ENCODE measurements at places on chromosomes 11 and 22.

DNA sequence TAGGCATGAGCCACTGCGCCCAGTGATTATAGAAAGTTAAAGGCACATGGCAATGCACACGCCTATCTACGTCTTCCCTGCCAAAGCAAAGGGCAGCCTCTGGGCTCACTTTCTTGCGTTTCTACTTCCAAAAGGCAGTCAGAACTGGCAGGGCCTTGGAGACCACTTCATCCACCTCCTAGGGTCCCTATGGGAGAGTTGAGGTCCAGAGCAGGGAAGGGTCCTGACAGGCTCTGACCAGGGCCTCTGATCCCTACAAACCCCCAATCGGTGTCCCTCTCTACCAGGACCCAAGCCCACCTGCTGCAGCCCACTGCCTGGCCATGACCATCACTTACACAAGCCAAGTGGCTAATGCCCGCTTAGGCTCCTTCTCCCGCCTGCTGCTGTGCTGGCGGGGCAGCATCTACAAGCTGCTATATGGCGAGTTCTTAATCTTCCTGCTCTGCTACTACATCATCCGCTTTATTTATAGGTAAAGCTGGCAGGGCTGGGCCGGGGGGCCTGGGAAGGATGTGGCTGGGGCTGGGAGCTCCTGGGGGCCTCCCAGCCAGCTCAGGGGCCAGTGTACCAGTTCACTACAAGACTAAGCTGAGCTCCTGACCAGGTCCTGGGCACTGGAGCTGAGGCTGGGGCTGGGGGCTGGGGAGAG, 1.5 kb downstream of the BEST1 start:
- DNase-seq: no peak

DNA sequence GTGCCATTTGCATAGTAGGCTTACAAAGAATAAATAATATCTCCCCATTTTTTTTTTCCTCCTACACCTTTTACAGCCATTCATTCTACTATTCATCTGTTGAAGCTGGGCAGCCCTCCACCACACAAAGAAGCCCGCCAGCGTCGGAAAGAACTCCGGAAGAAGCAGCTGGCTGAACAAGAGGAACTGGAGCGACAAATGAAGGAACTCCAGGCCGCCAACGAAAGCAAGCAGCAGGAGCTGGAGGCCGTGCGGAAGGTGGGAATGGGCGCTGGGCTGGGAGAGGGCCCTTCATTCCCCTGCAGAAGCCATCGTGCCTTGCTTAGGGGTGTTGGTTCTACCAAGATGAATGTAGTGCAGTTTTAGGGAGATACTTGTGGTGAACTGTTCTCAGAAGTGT, 68.6 kb downstream of the SWAP70 start:
- peak; percentile 17 for DNase-seq

DNA sequence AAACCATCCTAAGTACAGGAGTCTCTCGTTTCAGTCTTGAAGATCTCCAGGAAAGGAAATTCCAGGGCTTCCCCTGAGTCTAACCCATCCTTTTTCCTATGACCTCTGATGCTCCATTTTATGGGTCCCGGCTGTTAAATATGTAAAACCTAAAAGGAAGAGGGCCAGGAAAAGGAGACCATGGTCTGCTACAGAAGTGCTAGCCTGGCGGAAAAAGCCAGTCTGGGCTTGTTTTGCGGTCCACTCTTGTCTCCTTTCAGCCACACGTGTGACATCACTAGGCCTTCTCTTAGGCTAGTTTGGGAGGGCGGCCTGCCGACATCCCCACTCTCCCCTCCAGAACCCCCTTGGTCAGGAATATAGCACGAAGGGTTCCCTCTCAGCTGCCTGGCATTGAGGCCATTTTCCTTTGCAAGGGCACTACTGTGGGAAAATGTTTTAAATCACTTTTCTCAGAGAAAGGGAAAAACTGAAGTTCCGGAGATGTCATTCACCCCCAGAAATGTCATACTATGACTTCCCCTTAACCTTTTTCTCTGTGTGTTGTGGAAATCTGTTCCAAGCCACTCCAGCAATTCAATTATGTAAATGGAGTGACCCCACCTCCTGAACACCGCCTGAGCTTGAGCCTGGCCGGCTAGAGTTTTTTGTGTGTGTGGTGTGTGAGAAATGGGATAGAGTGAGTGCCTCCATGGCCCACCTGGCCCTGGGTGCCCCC, 86.9 kb downstream of the UBASH3B start:
- no peak for DNase-seq

DNA sequence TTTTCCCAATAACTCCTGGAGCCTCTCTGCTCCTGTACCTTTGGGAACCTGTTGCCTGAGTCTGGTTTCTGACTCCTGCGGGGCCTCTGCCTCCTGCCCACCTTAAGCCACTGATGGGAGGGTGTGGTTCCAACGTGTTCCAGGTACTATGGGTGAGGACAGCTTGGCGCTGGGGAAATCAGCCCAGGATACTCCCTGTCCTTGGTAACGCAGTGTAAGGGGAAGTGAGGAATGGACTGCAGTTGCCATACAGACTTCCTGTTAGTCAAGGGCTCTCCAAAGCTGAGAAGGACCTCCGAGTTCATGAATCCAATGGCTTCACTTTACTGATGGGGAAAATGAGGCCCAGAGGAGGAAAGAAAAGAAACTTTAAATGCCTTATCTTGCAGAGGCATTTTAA, 1.2 kb upstream of the MARK2 start:
- no peak for DNase-seq

DNA sequence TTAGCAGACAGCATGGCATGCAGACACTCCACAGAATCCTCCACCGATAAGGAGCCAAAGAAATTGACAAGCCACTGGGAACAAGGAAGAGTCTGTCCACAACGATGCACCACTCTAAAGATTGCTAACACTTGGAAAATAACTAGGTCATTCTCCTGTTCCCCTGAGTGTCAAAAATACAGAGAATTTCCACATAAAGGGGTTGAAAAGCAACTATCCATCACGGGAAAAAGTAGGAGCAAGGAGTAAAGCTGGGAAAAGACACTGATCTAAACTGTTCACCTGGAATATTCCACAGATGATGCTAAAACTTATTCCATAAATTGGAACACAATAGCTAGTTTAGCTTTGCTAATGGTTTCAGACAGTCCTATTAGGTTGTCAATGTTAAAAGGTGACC, 47.0 kb upstream of the SLC25A1 start:
- no peak for DNase-seq

DNA sequence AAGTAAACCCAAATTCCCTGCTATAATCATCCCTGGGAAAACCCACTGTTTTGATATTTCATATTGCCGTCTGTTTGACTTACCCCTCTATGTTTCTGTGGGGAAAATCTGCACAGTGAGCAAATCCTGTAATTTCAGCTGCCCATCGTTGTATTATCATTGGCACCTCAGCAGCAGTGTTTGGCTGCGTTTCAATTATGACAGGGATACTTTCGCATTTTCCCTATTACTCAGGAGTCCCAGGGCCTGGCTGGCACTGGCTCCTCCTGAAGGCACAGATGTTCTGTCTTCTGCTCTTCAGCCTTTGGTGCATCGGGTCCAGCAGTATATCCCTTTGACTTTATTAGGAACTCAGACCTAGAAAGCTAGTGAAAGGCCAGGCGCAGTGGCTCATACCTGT, 12.2 kb upstream of the MMP12 start:
- DNase-seq: no peak

DNA sequence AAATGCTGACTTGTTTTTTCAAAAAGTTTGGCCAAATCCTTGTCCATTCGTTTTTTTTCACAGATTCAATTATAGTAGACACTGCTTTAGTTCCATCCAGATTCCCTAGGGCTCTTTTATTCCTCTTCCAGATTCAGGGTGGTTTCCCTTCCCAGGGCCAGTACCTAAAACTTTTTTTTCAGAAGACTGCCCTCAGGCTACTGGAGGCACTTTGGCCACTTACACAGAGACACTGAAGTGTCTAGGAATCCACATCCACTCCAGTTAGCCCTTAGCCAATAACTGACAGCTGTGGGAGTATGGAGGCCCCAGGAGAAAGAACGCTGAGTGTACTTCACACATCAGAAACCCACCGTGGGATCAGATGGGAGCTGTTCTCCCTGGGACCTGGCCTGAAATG, 77.3 kb downstream of the CCDC34 start:
- DNase-seq: no peak

GRCh38 chr11:94884376-94884775, 89.0 kb downstream of the CWC15 start:
- peak; percentile 10 for DNase-seq

- DNase-seq: no peak
Measured at GRCh38 chr11:124612045-124612444, 817 bp downstream of the PANX3 start.

- no peak for DNase-seq
Measured at GRCh38 chr11:36164506-36165250, 124.5 kb downstream of the COMMD9 start.

DNA sequence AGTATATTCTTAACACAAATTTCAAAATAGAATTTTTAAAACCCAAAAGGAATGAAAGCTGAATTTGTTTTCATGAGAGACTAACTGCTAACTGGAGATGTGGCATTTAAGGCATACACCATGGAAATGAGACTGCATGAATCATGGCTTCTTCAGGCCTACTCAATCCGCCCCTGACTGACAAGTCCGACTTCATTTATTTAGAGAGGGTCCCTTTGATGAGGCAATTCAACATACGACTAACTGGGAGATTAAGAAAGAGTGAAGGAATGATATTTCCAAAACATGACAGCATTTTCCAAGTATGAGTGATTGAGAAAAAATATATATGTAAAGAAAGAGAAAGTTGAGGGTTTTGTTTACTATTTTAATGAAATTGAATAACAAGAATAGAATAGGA, 720.1 kb downstream of the DLG2 start:
- DNase-seq: no peak

GRCh38 chr11:106241601-106242257, 164.3 kb downstream of the AASDHPPT start:
- no peak for DNase-seq

DNA sequence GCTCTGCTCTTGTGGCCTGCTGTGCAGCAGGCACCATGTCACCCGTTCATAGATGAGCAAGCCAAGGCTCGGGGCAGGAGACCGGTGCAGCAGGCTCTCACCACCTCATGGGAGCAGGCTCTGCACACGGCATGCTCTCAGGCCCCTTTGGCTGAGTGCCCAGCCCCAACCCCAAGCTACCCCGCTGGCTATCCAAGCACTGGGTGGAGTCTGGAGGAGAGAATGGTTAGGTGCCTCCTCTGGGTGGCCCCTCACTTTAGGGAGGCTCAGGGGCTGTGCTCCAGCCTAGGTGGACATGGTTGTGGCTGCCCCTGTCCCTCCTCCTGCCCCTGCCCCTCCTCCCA, 199.9 kb downstream of the IGLL1 start:
- no peak for DNase-seq

- DNase-seq: no peak
Measured at GRCh38 chr11:27100534-27100933, 59.9 kb downstream of the BBOX1 start.

DNA sequence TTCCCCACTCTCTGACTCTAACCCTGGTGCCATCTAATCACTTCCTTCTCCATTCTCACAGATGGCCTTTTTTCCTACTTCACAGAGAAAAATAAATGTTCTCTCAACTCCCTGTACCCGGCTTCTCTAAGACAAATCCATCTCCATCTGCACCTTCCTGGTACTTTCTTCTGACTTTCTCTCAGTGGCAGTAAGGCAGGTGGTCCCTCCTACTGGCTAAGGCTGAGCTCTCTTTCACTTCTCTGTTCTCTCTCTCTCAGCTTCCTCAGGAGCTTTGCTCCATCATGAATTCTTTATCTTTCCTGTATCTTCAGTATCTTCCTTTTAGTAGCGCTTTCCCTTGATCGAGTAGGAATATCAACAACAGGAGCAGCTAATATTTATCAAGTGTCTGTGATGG, 421.6 kb downstream of the TMEM135 start:
- DNase-seq: no peak

Data from globus pallidus (tissue), 1 donor.